ENCODE measurements at places on chromosomes 11 and 22. TPM values are rescaled to one million over a fixed set of nuclear protein-coding genes. Genes with fewer than 3 reads are reported as not detected.

The SLC22A9 gene
- total RNA-seq, result not detected

The TYR gene
- total RNA-seq, result not detected

DNA sequence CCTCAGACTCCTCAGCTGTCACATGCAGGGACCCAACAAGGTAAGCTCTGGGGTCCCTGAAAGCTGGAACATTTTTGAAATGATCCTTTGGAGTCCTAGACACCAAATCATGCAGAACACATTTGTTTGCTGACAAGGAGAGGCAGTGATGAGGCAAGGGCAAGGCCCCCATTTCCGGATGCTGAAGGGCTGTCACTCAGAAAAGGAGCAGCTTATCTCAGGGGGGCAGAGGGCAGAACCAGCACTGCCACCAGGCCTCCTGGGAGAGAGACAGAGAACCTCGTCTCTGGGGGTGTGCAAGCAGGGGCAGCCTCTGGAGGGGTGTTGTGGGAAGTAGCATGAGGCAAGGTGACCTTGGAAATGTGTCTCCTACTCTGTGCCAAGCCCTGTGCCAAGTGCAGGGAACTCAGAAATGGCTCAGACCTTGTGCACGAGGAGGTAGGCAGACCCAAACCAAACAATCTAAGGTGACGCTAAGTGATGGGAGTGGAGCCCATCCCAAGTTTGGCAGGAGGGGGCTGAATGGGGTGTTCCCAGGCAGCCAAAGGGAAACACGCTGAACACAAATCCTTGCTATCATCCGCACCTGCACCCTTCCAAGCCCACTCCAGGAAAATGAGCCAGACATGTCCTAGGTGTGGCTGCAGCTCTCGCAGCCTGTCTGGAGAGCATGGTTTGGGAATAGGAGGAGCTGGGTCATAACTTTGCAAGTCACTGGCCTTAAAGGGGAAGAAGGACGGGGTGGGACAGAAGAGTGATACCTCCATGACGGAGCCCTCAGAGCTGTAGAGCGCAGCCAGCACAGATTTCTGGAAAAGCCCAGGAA, 94.2 kb downstream of the PDE2A start:
- DNase-seq, result no peak

- DNase-seq, result no peak
These were observed 3.0 kb downstream of the CENATAC start for GRCh38 chr11:119000906-119001305.

- no peak for DNase-seq
These were observed 38.8 kb downstream of the RNF141 start for GRCh38 chr11:10502065-10502680.

All from pulmonary artery endothelial cell (primary cell).